B cell (primary cell): ENCODE measurements at places on chromosomes 7 and 10. TPM values are rescaled to one million over a fixed set of nuclear protein-coding genes. Genes with fewer than 3 reads are reported as not detected.

The EEPD1 gene
- 0.49 and 1.1 TPM in 2 replicates for polyA plus RNA-seq

The ZNF804B gene
- polyA plus RNA-seq, result not detected in 2 replicates

The NUTM2E gene
- 0.79 TPM in 1 of 2 replicates, not detected in the other for polyA plus RNA-seq

The GIMAP1 gene
- 0.63 and 0.68 TPM in 2 replicates for polyA plus RNA-seq

The FZD1 gene
- polyA plus RNA-seq, result 0.10 and 0.15 TPM in 2 replicates

The ALOX5 gene
- 888 and 1,166 TPM in 2 replicates for polyA plus RNA-seq

The TOMM7 gene
- 210 and 276 TPM in 2 replicates for polyA plus RNA-seq

DNA sequence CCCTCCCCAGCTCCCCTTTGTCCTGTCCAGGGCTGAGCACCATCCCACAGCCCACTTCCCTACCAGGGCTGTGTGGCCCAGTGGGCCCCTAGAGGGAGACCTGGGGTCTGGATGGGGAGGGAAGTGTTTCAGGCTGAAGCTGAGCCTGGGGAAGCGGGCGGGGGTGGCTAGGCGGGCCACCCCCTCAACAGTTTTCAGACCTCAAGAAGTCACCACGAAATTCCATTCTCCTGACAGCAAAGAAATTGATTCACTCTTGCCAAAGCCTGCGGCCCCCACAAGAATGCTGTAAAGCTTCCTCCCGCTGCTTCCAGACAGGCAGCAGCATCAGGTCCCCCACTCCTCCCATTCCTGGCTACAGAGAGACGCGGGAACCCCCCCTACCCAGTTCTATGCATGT, 2.5 kb upstream of the LFNG start:
- no peak for DNase-seq

DNA sequence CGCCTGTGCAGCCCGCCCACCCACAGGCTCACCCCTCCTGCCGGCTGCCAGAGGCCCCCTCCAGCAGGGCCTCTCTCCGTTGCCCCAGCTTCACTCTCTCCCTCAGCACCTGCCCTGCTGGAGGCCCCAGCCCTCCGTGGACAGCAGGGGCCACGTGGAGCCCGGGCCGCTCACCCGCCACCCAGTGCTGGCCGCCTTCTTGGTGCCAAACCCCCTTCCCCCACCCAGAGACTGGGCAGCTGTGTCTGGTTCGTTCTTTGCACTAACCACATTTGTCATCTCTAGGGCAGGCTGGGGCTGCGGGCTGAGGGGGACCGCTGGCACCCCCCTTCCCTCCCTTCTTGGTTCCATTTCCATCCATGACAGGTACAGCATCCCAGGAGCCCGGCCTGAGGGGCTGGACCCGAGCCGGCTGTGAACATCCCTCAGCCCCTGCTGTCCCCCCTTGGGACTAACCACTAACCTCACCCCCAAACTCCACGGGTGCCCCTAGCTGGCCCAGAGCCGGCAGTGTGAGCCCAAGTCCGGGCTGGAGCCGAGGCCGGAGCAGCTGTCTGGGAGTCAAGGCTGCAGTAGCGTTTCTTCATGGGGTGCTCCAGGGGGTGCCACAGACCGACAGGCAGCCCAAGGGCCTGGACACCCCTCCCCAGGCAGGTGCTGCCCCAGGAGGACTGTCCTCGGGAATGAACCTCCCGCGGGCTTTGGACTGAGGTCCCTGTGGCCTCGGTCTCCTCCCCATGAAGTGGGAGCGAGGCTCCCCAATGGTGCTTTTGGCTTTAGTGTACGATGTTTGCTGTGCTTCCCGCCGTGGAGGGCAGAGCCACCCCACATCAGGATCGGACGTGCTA, 25.5 kb upstream of the AMZ1 start:
- DNase-seq, result no peak

GRCh38 chr10:62996925-62997324, 136.2 kb upstream of the NRBF2 start:
- DNase-seq, result no peak

GRCh38 chr10:104350127-104350635, 3.5 kb upstream of the CFAP58 start:
- DNase-seq, result peak; percentile 83

DNA sequence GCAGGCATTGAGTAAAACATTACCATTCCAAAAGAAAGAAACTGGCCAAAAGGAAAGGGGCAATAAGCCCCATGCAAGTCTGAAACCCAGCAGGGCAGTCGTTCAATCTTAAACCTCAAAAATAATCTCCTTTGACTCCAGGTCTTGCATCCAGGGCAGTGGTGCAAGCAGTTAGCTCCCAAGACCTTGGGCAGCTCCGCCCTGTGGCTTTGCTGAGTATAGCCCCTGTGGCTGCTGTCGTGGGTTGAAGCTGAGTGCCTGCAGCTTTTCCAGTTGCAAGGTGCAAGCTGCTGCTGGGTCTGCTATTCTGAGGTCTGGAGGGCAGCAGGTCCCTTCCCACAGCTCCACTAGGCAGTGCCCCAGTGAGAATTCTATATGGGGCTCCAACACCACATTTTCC, 580.1 kb upstream of the AUTS2 start:
- DNase-seq, result no peak

GRCh38 chr7:148838905-148839304, 45.2 kb downstream of the EZH2 start:
- DNase-seq, result peak; percentile 65

GRCh38 chr7:42045961-42046360, 191.0 kb downstream of the GLI3 start:
- DNase-seq, result no peak

- no peak for DNase-seq
These were observed 19.4 kb downstream of the SPAM1 start for GRCh38 chr7:123944395-123944794.

- DNase-seq, result no peak
These were observed 52.0 kb downstream of the REEP3 start for GRCh38 chr10:63573068-63573697.

- no peak for DNase-seq
These were observed 51.9 kb downstream of the ASZ1 start for GRCh38 chr7:117375380-117375779.

GRCh38 chr10:125419146-125419545, 258.8 kb upstream of the CTBP2 start:
- DNase-seq, result no peak

DNA sequence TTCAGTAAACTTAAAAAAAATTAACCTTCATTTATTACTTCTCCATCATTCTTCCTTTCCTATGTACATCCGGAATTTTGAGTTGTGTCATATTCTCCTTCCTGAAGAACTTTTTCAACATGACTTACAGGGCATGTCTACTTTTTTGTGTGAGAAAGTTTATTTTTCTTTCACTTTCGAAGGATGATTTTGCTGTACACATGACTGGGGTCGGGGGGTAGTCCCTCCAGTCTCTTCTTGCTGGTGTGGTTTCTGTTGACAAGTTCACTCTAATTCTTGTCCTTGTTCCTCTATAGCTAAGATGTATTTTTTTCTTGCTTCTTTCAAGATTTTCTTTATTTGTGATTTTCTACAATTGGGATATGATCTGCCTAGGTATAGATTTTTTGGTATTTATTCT, 55.8 kb downstream of the INPP5A start:
- DNase-seq, result peak; percentile 84
